Calu3 (cell line): ENCODE measurements at places on chromosomes 6 and 20. TPM values are rescaled to one million over a fixed set of nuclear protein-coding genes. Genes with fewer than 3 reads are reported as not detected.

DNA sequence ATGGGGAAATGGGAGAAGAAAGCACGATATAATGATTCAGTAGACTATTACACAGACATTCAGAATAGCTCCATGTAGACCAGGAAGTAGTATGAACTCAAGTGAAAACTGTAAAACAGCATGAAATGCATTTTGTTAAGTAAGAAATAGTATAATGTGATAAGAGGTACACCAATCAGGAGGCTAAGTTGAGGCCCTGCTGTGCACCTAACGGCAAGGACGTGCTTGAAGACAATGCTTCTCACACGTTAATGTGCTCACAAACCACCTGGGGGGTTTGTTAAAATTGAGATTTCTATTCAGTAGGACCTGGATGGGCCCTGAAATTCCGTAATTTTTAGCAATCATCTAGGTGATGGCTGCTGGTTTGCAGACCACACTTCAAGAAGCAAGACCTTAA lies 178.9 kb upstream of the SULF2 start:
- DNase-seq, result no peak

GRCh38 chr6:37552267-37552666 lies 52.6 kb upstream of the CCDC167 start:
- DNase-seq, result no peak

The MLIP gene
- total RNA-seq, result 0.81 and 1.4 TPM in 2 replicates

DNA sequence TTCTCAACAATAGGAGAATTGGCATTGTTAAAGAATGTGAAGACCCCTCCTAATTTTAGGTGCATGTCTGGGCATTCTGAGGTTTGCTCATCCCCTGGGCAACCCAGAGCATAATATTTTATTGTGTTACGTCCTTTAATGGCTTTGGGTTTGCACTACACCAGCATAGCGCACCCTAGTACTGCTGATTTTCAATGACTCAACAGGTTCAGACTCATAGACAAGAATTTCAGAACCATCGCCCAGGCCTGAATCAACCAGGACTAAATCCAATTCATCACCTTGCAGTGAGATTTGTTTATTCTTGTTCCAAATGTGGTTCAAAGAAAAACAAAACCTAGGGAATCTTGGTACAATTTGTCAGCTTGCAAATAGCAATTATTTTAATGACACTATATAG lies 137.8 kb upstream of the PHACTR1 start:
- DNase-seq, result no peak

DNA sequence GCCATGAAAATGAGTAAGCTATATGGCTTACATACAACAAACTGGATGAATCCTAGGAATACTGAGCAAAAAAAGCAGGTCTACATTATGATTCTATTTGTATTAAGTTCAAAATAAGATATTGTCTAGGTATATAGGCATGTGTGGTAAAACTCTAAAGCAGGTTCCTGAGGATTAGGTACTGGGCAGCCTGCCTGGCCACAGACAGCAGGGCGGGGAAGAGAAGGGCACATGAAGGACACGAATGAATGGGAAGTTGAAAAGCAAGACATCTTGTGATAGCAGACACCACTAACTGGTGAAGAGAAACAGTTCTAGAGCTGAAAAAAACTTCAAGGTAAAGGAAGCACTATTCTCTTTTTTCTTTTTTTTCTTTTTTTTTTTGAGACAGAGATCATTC lies 72.6 kb upstream of the SLC4A11 start:
- DNase-seq, result no peak

GRCh38 chr6:148140772-148141557 lies 201.7 kb upstream of the SASH1 start:
- DNase-seq, result no peak

The RRAGD gene
- total RNA-seq, result 1.3 and 1.7 TPM in 2 replicates

The ZKSCAN8 gene
- total RNA-seq, result 23.2 and 27.5 TPM in 2 replicates

DNA sequence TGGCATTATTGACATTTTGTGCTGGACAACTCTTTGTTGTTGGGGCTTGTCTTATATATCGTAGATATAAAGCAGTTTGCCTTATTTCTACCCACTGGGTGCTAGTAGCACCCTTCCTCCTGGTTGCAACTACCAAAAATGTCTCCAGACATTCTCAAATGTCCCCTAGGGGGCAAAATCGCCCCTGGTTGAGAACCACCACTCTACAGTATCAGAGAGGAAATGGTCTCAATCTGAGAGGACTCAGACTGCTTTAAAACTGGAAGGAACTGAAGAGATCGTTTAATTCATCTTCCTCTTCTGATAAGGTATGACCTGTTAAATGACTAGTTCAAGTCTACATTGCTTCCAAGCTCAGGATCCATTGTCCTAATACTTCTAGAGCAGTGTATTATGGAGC lies 14.9 kb downstream of the SH3BGRL2 start:
- no peak for DNase-seq
